Cortex of kidney (tissue), 1 donor: ENCODE measurements at places on chromosomes 3 and 15.

DNA sequence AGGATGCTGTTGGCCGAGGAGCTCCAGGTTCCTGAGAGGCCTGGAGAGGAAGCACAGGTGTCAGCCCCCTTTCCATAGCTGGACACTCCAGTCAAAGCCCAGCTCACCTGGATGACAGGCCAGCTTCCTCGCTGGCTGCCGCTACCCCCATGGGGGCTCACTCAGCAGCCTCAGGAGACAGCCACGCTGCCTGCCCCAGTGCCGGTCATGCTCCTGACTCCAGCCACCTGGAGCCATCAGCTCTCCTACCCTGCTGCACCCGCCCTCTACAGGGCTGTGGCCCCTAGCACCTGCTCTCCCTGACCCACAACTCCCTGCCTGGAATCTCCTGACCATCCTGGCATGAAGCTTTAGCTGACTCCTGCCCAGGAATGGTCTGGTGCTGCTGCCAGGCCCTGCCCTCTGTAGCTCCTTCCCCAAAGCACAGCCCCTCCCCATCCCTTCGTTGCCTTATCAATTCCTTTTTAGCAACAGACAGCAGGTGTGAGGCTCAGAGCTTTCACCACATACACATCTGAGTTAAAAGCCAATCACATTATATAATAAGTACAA, 94.2 kb downstream of the NUP210 start:
- DNase-seq, result no peak

GRCh38 chr3:111811811-111812210, 47.3 kb upstream of the PHLDB2 start:
- DNase-seq, result no peak

- DNase-seq, result no peak
These were observed 315.4 kb downstream of the LPP start for GRCh38 chr3:188469228-188469885.

GRCh38 chr15:91126080-91126479, 26.0 kb downstream of the SV2B start:
- DNase-seq, result no peak

- no peak for DNase-seq
These were observed 51.4 kb downstream of the FGD5 start for GRCh38 chr3:14869917-14870782.

DNA sequence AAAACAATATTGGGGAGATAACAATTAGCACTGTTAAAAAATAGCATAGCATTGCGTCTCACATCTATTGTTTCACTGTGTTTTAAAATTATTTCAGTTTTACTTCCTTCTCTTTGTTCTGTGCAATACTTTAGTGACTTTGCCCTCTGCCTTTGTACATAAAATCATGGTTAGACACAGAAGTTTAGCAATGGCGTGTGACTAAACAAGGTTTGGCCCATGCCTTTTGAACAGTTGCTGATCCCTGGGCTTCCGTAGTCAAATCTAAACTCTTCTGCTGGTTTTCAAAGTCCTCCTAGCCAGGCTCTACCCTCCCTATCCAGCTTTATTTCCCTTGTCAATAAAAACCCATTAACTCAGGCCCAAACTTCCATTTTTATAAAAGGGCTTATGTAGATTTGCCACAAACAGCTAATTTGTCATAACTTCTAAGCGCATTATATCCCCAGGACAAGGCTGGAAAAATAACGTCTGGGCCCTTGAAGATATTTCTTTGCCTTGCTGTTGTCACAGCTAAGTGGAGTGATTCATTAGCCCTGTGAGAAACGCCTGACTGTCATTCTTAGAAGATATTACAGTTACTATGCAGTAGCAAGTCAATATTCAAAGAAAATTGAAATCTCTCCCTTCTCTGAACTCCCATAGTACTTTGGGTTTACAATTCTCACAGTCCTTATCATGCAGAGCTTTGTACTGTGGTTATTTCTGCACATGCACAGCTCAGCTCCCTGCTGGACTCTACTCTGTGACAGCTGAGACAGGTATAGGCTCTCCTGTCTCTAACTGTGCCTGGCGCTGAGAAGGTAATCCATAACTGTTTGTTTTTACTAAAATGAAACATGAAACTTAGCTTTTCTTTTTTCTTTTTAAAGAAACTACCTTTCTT, 123.4 kb upstream of the SLC24A5 start:
- no peak for DNase-seq

- DNase-seq, result no peak
These were observed 17.6 kb downstream of the ACAD11 start for GRCh38 chr3:132641837-132642538.

GRCh38 chr3:14452740-14453710, 50.6 kb downstream of the SLC6A6 start:
- DNase-seq, result no peak

GRCh38 chr3:111739311-111739911, 119.7 kb upstream of the PHLDB2 start:
- DNase-seq, result no peak

GRCh38 chr3:61848885-61849284, 287.5 kb downstream of the PTPRG start:
- DNase-seq, result no peak

- no peak for DNase-seq
These were observed 371 bp upstream of the CLSTN2 start for GRCh38 chr3:139934613-139935015.

DNA sequence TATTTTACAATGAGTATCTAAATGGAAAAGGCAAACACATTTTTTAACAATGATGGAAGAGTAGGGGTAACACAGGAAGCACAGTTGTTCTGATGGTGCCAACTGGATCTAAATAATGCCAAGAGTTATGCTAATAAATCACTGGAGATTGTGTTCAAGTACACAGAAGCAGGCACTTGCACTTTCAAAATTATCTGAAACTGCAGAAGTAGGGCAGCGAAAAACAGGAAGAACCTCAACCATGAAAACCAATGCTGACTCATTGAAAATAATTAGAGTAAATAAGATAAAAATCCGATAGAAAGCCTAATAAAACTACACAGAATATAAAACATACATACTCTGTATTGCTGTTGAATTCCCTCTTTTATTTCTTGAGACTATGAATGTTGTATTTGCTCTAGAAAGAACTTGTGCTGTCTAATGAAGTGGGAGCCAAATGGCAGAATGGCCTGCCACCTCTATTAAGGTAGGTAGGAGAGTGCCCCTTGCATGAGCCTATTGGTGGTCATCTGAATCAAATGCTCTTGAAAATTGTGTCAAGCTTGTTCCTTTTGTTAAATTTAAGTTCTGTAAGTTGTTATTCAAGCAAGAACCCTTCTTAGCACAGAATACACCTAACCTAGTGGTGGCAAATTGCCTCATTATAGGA, 93.7 kb downstream of the ABI3BP start:
- no peak for DNase-seq

- DNase-seq, result no peak
These were observed 1.2 kb downstream of the TTC23 start for GRCh38 chr15:99248000-99248715.

DNA sequence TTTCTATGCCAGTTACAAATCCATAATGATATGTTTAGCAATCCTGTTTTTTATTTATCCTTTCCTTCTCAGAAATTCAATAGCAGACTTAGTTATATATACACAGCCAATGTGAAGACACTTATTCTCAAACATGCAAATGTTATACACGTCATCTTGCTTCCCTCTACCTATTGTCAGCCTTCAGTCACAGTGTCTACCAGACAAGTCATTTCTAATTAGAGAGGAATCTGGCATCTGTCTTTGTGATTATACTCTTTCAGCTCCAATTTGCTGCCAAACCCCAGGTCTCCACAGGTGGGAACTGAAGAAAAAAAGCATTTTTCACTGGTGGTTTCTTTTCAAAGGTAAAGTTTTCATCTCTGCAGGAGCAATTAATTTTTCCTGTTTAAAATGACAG, 793.1 kb downstream of the AGBL1 start:
- no peak for DNase-seq

DNA sequence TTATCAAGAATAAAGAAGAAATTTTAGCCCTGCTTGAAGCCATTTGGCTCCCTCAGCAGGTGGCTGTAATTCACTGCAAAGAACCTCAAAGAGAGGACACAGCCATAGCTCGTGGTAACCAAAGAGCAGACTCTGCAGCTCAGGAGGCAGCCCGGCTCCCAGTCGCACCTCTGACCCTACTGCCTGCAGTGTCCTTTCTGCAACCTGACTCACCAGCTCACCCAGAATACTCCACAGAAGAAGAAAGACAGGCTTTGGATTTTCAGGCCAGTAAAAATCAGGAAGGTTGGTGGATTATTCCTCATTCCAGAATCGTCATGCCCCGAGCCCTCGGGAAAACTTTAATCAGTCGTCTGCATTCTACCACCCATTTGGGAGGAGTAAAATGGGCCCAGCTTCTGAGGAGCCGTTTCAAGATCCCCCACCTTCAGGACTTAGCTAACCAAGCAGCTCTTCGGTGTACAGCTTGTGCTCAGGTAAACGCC, 38.6 kb downstream of the ZBTB11 start:
- DNase-seq, result no peak

GRCh38 chr15:96347181-96348111, 16.9 kb downstream of the NR2F2 start:
- DNase-seq, result no peak
